HCT116 (cell line): ENCODE measurements at places on chromosomes 12 and 14. TPM values are rescaled to one million over a fixed set of nuclear protein-coding genes. Genes with fewer than 3 reads are reported as not detected.

PRB2 gene
- not detected for total RNA-seq

MYL2 gene
- 0.39 TPM for total RNA-seq

TMEM30B gene
- 0.12 TPM for total RNA-seq

JKAMP gene
- 46.5 TPM for total RNA-seq

RNU6-7 gene
- not detected for total RNA-seq

GRCh38 chr14:69855180-69855832 is 23.9 kb upstream of the SMOC1 start:
- no peak for DNase-seq

- DNase-seq = no peak
Observed at GRCh38 chr14:101830271-101830670, 68.8 kb downstream of the PPP2R5C start.

DNA sequence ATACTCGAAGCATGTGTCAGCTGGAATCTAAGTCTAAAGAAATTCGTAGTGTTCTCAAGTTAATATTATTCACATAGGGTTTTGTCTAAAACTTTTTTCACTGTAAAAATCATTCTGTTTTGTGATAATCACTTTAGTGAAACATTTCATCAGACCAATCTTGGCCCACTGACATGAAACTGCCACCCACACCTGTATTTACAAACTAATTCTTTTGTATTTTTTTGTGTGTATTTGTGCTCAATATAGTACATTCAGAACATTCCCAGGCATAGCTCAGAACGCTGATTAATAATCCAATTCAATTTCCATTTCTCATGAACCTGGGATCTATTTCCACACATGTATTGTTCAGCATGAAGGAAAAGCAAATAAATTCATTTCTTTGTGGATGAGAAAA is 191.7 kb downstream of the RASSF9 start:
- DNase-seq = no peak
